MV-4-11 (cell line): ENCODE measurements at places on chromosomes 1 and 21.

- DNase-seq = no peak
Observed at GRCh38 chr21:40507978-40508377, 339.0 kb downstream of the DSCAM start.

DNA sequence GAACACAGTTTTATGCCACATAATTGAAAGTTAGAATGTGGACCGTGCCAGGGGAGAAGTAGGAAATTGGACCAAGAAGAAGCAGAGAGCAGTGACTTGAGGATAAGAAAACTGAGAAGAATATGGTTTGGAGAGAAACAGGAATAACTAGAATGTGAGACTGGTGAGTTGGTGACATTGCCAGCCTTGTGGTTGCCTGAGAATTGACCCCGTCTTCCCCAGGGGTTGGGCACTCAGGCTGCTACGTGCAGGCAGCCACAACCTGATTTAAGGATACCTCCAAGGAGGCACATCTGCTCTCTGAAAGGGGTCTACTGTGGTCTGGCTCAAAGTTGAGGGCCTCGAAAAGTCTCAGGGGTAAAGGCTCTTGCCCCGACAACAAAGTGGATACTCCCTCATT lies 112.1 kb upstream of the ARTN start:
- DNase-seq = no peak

DNA sequence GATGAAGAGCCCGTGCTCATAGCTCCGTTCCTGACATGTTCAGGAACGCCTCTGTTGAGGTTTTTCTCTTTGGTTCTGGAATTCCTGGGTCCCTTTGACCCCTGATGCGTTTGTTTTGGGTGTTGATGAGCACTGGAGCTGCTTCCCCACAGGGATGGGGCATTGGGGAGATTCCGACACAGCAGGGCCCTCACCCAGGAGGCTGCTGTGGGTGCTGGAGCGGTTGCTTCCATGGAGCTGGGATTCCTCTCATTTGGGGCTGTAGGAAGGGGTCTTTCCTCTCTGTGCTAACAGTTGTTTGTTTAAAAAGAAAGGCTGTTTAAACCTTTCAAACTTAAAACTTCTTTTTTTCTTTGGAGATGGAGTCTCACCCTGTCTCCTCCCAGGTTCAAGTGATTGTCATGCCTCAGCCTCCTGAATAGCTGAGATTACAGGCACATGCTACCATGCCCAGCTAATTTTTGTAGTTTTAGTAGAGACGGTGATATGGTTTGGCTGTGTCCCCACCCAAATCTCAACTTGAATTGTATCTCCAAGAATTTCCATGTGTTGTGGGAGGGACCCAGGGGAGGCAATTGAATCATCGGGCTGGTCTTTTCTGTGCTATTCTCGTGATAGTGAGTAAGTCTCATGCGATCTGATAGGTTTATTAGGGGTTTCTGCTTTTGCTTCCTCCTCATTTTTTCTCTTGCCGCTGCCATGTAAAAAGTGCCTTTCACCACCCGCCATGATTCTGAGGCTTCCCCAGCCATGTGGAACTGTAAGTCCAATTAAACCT lies 48.9 kb downstream of the SKI start:
- DNase-seq = no peak

DNA sequence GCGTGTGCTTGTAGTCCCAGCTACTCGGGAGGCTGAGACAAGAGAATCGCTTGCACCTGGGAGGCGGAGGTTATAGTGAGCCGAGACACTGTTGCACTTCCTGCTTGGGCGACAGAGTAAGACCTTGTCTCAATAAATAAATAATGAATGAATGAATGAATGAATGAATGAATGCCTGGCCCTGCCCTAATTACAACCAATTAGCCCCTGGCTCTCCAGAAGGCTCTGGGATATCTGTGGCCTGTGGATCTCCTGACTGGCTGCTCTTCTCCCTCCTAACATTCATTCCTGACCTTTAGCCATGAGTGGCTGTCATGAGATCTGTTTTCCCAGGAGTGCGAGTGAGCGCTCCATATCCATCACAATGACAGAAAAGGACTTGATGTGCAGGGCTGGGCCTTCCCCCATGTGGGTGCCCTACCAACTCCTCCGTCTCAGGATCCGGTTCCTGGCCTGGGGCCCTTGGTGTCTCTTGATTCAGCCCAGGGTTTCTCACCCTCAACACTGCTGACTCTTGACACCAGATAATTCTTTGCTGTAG lies 243.6 kb upstream of the TMEM51 start:
- no peak for DNase-seq

- no peak for DNase-seq
Observed at GRCh38 chr1:17668624-17669175, 86.4 kb upstream of the ACTL8 start.

DNA sequence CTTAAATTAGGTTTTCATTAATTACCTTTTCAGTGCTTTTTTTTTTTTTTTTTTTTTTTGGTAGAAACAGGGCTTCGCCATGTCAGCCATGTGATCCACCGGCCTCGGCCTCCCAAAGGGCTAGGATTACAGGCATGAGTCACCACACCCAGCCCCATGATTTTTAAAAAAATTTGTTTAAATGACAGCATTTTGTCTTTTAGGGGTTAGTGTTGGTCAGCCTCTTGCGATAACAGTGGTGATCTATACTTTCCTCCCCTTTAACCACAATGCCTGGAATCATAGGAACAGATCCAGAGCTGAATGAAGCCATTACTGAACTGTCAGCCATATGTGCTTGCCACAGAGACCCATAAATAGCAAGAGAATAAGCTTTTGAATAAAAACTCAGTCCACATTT lies 73.9 kb downstream of the CACHD1 start:
- DNase-seq = peak; percentile 59

- no peak for DNase-seq
Observed at GRCh38 chr1:66576645-66577044, 42.7 kb downstream of the SGIP1 start.

GRCh38 chr1:85202864-85203255 lies 2.0 kb upstream of the SYDE2 start:
- DNase-seq = no peak

DNA sequence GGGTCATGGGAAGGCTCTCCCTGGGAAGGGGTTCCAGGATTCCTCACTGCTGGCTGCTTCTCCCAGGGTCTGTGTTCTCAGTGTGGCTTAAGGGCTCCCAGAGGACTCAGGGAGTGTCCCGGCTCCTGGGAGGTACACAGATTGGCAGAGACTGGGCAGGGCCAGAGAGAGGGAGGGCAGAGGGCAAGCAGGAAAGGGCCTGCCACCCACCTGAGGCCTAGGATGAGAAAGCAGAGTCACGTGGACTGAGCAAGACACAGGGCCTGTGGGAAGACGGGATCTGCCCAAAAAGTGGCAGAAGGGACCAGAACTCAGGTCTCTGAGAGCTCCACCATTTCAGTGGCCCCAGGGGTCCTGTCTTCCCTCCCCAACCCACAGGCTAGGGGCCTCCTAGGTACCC lies 871 bp downstream of the SLFNL1 start:
- no peak for DNase-seq

DNA sequence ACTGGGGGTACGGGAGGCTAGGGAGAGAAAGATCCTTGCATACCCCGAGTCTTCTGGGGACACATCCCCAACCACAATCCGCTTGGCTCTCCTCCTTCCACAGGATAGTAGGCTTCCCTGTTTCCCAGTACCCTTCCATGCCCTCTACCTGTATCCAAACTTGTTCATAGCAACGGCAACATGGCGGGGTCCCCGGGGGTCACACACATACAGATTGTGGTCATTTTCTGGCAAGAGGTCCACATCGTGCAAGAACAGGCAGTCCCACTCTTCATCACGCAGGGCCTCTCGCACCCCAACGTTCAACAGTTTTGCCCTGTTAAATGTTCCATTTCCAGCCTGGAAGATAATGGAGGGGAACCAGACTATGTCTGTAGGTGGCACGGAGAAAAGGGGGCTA lies 3.6 kb downstream of the B4GALT3 start:
- no peak for DNase-seq

- no peak for DNase-seq
Observed at GRCh38 chr1:35475356-35475755, 81.8 kb downstream of the KIAA0319L start.

- DNase-seq = peak; percentile 53
Observed at GRCh38 chr1:228527596-228527995, 40.4 kb downstream of the RNF187 start.

DNA sequence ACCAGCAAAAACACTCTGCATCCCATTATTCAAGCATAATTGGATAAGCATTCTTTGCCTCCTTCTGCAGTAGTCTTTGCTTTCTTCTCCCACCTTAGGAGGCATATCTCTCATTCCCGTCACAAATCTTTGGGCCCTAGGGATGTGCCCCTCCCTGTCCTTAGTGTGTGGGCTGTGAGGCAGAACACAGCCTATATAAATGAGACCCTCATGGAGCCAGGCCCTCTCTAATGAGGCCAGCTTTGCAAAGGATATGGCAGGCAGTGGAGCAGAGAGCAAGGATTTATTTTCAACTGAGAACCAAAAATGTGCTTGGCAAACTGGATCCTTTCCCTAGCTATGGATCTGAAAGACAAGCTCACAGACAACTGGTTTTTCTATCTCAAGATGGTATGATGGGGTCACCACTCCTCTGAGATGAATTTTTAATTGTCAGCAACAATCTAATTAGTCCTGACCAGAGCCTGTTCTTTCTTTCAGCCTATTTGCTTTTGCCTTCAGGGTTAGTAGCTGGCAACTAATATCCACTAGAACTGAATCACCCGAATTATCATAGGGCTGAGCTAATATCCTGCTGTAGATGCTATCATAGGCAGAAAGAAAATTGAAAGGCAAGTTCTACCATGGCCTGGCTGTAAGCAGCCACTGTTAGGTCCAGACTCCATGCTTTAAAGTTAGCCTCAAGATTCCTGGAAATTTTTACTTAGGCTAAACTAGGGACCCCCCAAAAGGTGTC lies 134.2 kb downstream of the SYT2 start:
- no peak for DNase-seq

GRCh38 chr1:56506951-56507491 lies 72.3 kb downstream of the PLPP3 start:
- no peak for DNase-seq

DNA sequence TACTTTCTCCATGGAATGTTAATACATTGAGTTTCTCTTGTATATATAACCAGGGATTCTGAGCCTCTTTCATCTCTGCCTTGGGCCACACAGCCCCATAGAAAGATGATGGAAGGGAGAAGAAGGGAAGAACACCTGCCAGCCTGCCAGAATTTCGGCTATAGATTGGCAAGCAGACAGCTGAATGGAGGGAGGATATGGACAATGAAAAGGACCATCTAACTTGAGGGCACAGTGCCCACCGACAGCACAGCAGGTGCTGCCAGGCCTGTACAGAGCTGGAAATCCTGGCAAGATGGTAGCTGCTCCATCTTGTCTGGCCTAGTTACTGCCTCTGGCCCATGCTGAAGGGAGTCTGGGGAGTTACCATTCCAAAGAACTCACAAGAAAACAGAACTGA lies 244.3 kb downstream of the FGGY start:
- DNase-seq = no peak

DNA sequence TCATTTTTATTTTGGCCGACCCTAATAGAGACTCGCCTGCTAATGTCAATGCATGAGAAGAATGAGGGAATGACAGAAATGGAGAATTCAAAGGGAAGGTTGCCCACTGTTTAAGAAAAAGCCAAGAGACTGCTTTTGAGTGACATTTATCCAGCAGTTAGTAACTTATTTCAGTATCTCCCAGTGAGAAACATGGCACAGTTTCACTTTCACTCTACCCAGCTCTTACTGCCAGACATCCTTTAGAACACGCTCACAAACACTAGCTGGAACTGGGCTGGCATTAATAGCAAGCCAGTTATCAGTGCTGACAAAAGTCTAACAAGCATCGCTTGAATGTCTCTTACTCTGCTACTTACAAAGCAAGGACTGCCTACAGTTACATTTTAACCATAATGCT lies 8.5 kb downstream of the GGPS1 start:
- DNase-seq = no peak

DNA sequence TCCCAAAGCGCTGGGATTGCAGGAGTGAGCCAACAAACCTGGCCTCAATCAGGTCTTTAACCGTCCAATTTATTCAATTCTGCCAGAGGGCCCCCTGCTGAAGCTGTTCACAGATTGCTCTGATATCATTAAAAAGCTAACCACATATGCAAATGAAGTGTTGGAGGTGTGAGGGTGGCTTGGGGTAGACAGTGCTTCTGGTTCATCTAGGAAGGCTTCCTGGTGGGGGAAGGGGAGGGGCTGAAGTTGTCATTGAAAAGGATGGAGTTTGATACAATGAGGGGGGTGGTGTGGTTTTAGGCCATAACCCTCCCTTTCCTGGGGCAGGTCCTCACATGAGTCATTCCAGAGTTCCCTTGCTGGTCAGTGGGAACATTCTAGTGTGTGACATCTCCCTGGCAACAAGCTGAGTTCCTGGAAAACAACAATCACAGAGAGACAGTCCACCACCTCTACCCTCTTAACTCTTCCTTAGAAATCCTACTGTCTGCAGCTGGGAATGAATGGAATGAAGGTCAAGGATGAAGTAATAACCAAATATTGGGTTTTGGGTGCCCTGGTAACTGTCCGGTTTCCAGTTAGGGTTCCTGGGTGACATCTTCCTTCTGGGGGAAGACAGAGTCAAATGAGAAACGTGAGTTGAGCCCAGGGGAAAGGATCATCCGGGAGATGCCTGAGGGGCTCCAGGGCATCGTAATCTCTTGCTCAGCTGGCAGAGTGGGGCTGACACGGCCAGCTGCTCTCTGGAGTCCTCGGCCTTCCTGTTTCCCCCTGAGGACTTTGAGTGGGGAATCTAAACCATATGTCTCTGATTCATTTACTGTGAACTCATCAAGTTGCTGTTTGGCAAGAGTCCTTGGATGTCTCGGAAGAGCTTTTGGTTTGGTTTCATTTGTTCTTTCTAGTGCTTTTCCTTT lies 32.2 kb downstream of the BATF3 start:
- peak; percentile 78 for DNase-seq

DNA sequence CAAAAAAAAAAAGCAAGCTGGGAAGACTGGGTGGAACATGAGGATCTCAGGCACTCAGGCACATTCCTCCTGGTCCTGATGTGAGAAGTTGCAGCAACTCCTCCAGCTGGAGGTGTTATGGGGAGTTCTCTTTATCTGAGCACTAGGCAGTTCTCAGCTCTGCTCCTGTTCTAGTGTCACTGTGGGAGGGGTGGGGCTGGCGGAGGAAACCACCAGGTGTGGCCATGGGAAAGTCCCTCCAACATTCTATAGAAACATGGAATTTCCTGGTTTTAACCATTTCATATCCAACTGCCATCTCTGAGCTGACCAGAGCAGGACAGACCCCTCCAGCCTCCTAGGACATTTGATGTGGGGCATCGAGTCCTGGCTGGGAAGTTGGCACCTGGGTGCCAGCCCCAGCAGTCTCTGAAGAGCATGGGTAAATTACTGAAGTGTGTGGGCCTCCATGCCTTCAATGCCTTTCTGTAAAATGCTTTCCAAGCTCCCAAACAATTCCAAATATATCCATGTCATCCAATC lies 804 bp upstream of the IKBKE start:
- no peak for DNase-seq

GRCh38 chr1:83942914-83943313 lies 56.0 kb downstream of the TTLL7 start:
- DNase-seq = no peak
